ENCODE measurements at places on chromosomes 7 and 10.

DNA sequence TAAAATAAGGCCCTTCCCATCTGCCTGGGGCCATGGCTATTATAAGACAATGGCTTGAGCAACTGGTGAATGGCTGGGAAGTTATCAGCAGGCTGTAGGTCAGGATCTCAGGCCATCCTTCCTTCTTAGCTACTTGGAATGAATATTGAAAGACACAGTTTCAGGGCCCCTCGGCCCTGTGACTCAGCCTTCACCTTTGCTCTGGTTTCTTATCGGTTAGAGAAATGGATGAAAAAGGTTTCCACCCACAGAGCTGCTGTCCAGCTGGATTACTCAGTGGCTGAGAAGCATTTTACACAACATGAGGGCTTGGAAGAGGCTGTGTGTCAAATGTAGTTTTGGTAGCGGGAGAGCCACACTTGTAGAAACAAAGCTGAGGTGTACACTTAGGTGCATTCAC is 9.4 kb downstream of the ACSL5 start:
- DNase-seq, result no peak

GRCh38 chr7:5302577-5302976 is 19.8 kb downstream of the SLC29A4 start:
- no peak for DNase-seq

GRCh38 chr7:66920256-66920655 is 769 bp upstream of the TMEM248 start:
- DNase-seq, result no peak

DNA sequence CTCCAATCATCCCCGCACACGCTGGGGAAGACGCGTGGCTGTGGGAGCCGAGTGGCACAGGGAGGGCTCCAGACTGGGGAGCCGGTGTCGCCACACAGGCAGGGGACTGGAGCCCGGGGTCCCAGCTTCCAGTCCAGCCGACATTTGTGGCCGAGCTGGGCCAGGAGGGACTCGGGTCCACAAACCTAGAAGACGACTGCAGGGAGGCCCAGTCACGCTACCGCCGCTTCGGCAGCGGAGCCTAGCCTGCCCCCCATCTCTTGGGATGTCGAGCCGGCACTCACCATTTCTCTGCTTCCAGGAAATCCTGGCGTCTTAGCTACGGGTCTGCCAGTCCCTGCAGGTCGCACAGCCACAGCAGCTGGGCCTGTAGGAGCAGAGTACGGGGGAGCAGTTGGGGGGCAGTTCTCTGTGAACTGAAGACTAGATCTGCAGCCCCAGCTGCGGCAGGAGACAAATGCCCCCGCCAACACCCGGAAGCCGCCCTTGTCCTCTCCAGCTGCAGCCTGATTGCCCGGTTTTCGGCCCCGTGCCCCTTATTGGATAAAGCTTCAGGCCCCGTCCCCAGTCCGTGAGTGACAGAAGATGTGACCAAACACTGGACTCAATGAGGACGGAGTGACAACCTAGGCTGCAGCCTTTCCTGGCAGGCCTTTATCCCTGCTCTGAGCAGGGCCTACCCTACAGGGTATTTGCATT is 270.7 kb downstream of the ZNF33B start:
- no peak for DNase-seq

- no peak for DNase-seq
These were observed 323.1 kb downstream of the TFEC start for GRCh38 chr7:115707258-115708012.

DNA sequence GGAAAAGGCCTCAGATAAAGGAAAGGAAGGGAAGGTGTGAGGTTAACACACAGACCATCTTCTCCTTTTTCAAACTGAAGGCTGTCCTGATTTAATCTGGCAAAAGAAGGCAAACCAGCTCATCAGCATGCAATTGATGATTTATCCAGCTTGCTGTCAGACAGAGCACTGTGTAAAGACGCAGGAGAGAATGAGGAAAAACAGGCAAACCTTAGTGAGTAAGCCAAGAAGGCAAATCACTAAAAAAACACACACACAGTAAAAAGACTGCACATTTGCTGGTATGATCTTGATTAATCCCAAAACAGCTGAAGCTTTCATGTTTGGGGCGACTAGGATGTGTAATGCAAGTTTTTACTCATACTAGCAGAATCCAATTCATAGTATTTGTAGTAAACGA is 65.8 kb upstream of the SKAP2 start:
- no peak for DNase-seq

DNA sequence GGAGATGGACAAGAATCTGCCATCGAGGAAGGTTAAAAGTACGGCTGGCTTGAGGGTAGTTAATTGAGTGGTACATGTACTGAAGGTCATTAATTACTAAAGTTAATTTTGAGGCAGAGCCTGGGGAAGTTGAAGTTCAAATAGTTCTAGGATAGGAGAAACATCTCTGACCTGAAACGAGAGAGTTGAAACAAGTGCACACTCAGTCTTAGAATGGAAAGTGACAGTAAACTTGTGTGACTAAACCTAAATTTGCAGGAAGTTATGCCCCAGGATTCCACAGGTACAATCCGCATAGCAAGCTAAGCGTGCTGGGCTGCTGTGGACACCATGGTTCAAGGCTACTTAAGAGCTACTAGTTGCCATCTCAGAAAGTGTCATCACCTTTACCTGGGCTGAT is 209.9 kb downstream of the CHCHD3 start:
- DNase-seq, result no peak

- DNase-seq, result no peak
These were observed 96.4 kb downstream of the ARHGAP12 start for GRCh38 chr10:31832261-31832660.

- DNase-seq, result no peak
These were observed 17.6 kb upstream of the RASGEF1A start for GRCh38 chr10:43284341-43284910.

DNA sequence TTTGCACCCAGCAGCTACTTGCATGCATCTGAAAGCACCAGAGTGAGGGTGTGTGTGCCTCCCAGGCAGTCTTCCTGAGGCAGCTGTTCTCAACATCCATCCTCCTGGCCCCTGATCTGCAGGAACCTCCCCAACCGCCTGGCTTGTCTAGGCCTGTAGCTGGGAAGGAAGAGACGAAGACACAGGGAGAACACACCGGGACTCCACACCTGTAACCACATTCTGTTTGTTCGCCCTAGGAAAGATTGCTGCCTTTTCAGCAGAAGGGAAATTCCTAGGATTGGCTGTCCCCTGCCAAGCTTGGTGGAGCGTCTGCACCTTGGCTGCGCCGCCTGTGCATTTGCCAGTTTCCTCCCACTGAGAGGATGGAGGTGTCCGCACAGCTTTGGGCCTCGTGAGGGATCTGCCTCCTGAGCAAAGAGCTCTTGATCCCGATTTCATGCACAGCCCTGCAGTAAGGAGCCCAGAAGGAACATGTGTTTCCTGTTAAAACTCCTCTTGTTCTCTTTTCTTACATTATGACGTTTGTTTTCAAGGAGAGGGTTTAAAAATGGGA is 154.6 kb downstream of the TPST1 start:
- no peak for DNase-seq

- DNase-seq, result no peak
These were observed 400.0 kb upstream of the AUTS2 start for GRCh38 chr7:69198250-69198649.

DNA sequence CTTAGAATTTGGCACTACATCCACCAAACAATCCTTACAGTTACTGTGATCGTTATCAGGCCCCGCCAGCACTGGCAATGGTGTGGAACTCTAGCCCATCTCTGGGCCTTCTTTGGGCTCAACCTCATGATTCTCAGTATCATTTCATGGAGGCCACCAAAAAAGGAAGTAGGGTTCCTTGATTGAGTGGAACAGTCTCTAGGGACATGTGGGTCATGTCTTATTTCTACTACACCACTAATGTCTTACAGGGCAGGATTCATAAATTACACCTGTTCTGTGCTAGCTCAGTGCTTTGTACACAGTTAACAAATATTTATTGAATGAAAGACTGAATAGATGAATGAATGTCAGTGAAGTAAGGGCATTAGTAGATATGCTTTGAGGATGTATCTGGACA is 53.9 kb downstream of the AP3M1 start:
- no peak for DNase-seq

- DNase-seq, result no peak
These were observed 101.2 kb upstream of the PALS2 start for GRCh38 chr7:24472093-24472492.

DNA sequence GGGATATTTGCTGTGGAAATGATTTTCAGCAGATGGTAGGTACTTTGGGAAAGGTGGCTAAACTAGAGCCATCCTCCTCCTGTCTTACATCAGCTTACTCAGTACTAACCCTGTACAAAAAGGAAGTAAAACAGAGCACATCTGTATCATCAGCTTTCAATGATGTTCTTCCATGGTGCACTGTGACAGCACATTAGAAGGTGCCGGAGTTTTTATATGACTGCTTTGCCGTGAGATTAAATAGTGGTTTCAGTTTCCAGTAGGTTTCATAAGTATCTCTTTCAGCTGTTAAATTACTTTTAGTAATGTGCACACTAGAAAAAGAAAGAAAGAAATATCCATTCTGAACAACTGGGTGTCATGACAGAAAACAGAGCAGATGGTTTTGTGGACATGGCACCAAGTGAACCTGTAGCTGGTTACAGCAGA is 86.5 kb downstream of the ARID5B start:
- DNase-seq, result no peak

DNA sequence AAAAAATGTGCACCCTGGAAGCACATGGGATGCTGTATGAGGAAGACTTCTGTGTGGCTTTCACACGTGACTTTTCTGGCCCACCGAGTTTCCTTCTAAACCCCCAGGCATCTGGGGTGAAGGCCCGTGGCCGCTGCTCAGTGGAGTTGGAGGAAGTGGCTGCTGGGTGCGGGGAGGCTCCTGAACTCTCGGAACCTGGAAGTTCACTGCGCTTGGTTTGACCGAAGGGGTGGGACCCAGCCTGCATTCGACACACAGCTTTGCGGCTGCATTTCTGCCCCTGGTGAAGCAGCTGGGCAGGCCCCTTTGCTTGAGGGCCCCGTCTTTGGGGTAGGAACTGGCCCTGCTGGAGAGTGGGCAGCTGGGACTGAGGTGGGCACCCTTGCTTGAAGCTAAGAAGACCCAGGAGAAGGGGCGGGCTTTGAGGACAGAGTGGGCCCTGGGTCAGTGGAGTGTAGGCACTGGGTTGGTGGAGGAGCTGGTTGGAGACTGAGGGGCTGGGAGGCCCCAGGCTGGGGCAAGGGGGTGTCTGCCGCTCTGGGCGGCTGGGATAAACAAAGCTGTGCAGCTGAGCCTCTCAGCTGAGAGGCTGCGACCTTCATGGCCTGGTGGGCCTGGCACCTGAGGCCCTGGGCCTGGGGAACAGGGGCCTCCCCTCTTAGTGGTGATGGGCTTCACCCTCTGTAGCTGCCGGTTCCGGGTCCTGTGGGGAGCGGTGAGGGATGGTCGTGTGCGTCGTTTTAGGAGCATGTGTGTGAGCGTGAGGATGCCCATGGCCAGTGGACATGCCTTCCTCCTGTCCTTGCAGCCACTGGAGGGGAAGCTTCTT is 78.0 kb downstream of the INPP5A start:
- DNase-seq, result no peak

- DNase-seq, result no peak
These were observed 1.2 kb upstream of the AHR start for GRCh38 chr7:17297243-17297642.

- no peak for DNase-seq
These were observed 77.0 kb downstream of the PFKFB3 start for GRCh38 chr10:6279540-6280267.

GRCh38 chr10:13417459-13418126 is 69.5 kb upstream of the SEPHS1 start:
- no peak for DNase-seq

- no peak for DNase-seq
These were observed 141.6 kb upstream of the GDF10 start for GRCh38 chr10:47158116-47159071.

DNA sequence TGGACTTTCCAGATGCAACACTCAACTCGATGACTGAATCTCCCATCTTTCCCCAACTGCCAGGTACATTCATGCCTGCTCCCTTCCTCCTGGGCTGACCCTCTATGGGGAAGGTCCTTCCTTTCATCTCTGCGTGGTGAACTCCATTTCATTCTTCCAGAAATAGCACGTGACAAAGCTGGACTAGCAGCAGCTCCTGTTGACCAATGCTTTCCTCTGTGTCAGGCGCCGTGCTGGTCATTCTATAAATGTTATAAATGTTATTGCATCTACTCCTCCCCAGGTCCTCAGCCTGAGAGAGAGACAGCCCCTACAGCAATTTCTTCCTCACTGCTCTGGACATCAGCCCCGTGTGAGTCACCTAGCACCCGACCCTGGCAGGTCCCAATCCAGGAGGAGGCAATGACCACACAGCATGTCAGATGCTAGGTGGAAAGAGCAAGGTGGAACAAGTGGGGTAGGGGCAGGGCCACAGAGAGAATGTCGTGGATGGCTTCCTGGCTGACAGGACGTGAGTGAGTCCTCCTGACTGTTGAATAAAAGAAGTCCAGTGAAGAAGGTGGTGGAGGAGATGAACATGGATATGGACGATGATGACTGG is 178.1 kb downstream of the ADAM12 start:
- no peak for DNase-seq

- DNase-seq, result no peak
These were observed 34.3 kb upstream of the ZNF32 start for GRCh38 chr10:43682956-43683355.

GRCh38 chr7:28076423-28077200 is 104.0 kb downstream of the JAZF1 start:
- DNase-seq, result no peak

DNA sequence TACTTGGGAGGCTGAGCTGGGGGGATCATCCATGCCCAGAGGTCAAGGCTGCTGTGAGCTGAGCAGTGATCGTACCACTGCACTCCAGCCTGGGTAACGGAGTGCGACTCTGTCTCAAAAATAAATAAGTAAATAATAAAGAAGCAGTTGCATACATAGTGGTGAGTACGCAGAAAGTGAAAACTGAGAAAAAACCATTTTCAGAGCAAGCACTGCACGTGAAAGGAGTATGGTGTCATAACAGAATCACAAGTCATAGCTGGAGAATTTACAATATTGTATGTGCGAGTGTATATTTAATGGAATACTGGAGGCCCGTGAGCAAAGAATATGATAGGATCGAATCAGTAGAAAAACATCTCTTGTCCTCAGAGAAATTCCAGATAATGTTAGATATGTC is 22.3 kb downstream of the KIAA1217 start:
- DNase-seq, result no peak

GRCh38 chr10:44927352-44927751 is 16.2 kb downstream of the TMEM72 start:
- DNase-seq, result no peak

GRCh38 chr10:83492004-83492403 is 647.3 kb upstream of the GHITM start:
- DNase-seq, result no peak

- DNase-seq, result no peak
These were observed 136.8 kb upstream of the MGMT start for GRCh38 chr10:129330211-129330610.

DNA sequence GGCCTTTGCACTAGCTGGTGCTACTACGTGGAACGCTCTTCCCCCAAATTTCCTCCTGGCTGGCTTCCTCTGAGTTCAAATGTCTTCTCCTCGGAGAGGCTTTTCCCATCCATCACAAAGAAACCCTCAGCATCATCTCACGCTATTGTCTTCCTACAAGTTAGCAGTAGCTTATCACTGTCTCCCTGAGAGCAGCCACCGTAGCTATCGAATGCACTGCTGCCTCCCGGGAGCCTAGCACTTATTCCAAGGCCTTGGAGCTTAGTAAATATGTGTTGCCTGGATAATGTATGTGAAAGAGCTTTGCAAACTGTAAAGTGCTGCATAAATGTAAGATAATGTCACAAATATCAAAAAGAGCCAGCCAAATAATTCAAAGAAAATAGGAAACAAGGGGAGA is 124.4 kb downstream of the KCNMA1 start:
- no peak for DNase-seq
